ENCODE measurements at places on chromosomes 4 and X. TPM values are rescaled to one million over a fixed set of nuclear protein-coding genes. Genes with fewer than 3 reads are reported as not detected.

TMLHE gene
- 4.8 TPM for polyA plus RNA-seq

ZMAT1 gene
- polyA plus RNA-seq: 26.7 TPM

DNA sequence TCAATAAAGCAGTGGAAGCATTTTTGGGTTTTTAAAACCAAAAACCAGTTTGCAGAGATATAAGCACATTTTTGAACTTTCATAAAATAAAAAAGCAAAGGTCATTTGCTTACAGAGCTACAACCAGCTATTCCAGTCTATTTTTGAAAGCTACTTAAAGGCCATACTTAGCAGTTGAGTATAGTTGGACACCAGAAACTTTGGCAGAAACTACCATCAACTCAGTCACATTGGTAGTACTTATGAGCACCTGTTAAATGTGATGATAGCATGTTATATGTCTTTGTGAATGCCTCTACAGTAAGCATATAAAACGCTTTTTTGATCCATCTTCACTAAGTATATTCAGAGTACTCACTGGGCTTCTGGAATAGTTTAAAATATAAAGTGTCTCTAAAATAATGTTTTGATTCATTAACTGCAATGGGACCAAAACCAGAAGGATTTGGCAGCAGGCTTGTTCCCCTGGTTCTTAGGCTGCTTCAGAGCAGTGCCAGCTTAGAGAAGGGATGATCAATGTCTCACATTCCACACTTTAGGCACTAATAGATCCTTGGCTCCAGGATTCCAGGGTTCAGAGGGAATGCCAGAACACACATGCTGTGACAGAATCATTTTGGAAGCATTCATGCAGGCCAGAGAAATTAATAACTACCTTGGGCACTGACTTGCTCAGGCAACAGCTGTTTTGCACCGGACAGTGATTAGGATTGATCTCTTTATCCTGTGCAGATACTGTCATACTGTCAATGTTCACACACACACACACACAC, 103.9 kb downstream of the IQCM start:
- no peaks in the 10 kb centered on the region for H3K4me1 ChIP-seq
- H3K27me3 ChIP-seq: no peaks in the 10 kb centered on the region
- H3K36me3 ChIP-seq: no peaks in the 10 kb centered on the region
- no peak for DNase-seq
- H3K27ac ChIP-seq: no peak overlapping the region

DNA sequence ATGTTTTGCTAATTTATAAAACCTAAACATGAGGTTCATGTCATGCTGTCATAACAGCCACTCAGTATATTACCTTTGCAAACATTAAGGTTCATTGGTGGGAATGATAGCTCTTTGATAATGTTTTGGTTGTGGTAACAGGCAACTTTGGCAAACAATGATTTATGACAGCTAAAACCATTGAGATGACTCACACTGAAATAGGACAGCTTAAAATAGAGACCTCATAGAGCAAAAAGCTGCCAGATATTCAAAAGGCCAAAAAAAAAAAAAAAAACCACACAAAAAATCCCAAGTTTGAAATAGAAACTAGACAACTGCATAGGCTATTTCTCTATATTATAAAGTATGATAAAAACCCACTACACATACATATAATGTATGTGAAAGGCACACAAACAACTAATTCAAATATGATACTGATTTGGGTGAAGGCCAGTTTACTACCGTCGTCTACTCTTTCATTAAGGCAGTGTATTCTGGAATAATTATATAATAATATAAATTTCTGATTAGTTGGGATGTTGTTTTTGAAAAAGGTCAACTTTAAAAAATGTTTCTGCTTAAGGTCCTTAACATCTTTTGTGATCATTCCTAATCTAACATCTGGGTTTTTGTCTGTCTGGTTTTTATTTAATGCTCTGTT, 646.0 kb upstream of the PITX2 start:
- no peaks in the 10 kb centered on the region for H3K36me3 ChIP-seq
- DNase-seq: no peak
- no peak overlapping the region for H3K4me3 ChIP-seq
- H3K27ac ChIP-seq: no peak overlapping the region
- H3K4me1 ChIP-seq: no peaks in the 10 kb centered on the region
- no peaks in the 10 kb centered on the region for H3K27me3 ChIP-seq

- DNase-seq: peak; percentile 5
- H3K4me3 ChIP-seq: peak within 1 kb of the TSS; percentile 33
- no peaks in the 10 kb centered on the region for H3K4me1 ChIP-seq
- no peaks in the 10 kb centered on the region for H3K36me3 ChIP-seq
- H3K27ac ChIP-seq: peak within 1 kb of the TSS; percentile 95
Measured at GRCh38 chrX:136497556-136498052, at the start of gene HTATSF1. HTATSF1 (plus strand) TSS chrX:136497592; CDS start chrX:136497685, 93 bp downstream.

GRCh38 chr4:121252224-121252806, 88.2 kb upstream of the TNIP3 start:
- no peaks in the 10 kb centered on the region for H3K4me1 ChIP-seq
- H3K4me3 ChIP-seq: no peak overlapping the region
